Aorta (tissue), 5 donors: ENCODE measurements at places on chromosomes 16 and 17.

DNA sequence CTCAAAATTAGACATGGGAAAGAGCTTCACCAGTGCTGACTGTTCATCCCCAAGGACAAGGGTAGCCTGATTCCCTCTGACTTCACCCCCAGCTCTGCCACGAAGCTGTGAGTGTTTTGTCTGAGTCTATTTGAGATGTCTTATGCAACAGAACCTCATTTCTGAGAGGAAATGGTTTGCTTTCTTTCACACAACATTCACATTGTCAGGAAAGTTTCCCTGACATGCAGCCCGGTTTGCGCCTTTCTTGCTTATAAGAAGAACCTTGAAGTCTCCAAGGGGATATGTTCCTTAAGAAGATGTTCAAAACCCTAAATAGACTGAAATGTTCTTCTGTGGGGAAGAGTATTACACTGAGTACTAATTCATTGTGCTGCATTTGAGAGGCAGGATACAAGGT lies 300.5 kb upstream of the CCL2 start:
- DNase-seq, result no peak

DNA sequence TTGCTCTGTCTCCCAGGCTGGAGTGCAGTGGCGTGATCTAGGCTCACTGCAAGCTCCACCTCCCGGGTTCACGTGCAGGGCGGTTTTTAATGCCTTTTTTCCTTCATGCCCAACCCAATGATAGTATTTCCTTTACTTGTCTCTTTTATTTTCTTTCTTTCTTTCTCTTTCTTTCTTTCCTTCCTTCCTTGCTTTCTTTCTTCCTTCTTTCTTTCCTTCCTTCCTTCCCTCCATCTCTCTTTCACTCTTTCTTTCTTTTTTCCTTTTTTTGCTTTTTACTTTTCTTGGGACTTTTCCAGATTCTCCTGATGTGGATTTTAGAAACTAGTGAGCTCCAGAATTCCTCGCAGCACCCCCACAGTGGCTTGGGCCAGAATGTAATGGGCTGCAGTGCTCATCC lies 3.1 kb downstream of the MYH3 start:
- no peak for DNase-seq

DNA sequence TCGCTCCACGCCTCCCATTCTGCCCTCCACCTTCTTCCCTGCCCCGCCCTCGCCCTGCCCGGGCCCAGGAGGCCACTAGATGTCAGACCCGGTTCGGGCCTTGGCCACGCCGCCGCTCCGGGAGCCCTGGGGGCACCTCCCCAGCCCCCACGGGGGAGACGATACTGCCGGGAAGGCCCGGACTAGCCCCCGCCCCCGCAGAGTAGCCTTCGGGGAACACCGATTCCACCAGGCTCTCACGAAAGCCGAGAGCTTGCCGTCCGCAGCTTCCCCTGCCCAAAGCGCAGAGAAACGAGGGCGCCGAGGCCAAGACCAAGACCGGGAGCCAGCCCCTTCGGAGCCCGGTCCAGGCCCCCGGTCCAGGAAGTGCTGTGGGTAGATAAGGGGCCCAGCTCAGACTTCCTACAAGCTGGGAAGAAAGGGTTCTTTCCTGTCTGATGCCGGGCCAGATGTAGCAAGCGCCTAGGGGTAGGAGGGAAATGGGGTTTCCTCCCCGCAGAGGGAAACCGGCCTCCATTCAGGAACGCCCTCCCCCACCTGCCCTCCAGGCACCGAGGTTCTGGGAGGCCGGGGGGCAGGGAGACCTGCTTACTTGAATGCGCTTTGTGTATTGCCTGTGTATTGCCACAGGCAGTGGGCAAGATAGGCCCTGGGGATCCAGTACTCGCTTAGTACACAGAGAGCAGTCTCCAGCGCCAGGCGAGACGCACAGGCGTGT lies 806 bp upstream of the CYB561 start:
- DNase-seq, result peak; percentile 83

- no peak for DNase-seq
Observed at GRCh38 chr17:41407226-41407625, 9.8 kb upstream of the KRT31 start.

DNA sequence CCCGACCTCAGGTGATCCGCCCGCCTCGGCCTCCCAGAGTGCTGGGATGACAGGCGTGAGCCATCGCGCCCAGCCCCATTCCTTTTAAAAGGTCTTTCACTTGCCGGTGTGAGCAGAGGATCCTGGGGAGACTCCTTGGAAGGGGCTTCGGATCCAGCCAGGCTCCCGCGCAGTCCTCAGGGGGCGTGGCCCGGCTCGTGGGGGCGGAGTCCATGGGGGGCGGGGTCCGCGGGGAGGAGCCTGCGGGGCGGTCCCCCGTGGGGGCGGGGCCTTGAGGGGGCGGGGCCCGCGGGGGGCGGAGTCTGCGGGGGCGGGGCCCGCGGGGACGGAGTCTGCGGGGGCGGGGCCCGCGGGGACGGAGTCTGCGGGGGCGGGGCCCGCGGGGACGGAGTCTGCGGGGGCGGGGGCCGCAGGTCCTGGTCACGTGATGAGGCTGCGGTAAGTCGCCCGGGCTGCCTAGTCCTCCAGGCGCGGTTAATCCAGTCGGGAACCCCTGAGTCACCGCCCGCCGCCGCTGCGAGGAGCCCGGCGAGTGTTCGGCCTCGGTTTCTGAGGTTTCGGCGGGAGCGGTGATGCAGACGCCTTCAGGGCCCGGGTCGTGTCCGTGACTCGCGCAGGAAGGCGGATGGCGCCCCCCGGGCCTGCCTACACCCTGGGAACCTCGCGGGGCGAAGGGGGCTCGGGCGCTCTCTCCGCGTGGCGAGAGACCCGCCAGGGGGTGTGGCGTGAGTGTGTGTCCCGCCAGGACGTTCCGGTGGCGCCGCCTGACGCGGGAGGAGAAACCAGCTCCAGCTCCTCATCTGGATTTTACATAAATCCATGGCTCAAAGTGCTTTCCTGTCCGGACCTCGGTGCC lies 23.6 kb upstream of the ABR start:
- peak; percentile 89 for DNase-seq

GRCh38 chr17:4130715-4131114 lies 12.1 kb downstream of the ZZEF1 start:
- DNase-seq, result peak; percentile 65

GRCh38 chr16:1159973-1160772 lies 7.3 kb downstream of the CACNA1H start:
- no peak for DNase-seq

GRCh38 chr16:70696952-70697593 lies 11.2 kb upstream of the MTSS2 start:
- no peak for DNase-seq

- DNase-seq, result peak; percentile 87
Observed at GRCh38 chr17:2786176-2786881, 9.9 kb upstream of the RAP1GAP2 start.

DNA sequence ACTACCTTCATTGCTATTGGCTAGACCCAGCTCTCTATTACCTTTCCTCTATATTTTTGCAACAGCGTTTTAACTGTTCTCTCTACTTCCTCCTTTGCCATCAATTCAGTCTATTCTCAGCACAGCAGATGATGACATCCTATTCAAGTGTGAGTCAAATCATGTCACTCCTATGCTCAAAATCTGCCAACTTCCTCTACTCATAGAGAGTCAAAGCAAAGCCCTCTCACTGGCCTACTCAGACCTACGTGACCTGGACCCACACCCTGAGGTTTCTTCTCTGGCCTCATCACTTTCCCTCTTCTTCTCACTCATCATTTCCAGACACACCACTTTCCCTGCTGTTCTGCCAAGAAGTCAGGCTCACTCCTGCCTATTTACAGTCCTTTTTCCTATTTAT lies 289.0 kb upstream of the AXIN2 start:
- DNase-seq, result no peak

DNA sequence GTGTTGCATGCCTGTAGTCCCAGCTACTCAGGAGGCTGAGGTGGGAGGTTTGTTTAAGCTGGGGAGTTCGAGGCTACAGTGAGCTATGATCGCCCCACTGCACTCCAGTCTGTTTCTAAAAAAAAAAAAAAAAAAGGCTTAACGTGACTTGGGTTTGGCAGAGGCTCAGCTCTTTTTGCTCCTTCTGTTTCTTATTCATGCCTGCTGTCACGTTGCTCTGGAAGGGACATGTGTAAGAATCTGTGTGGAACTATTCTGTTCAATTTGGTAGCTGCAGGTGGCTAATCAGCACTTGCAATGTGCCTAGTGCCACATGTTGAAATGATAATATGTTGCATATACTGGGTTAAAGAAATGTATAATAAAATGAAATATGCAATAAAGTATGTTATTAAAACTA lies 20.9 kb upstream of the SYT17 start:
- no peak for DNase-seq

- peak; percentile 87 for DNase-seq
Observed at GRCh38 chr17:74192950-74193781, 10.3 kb upstream of the RPL38 start.

DNA sequence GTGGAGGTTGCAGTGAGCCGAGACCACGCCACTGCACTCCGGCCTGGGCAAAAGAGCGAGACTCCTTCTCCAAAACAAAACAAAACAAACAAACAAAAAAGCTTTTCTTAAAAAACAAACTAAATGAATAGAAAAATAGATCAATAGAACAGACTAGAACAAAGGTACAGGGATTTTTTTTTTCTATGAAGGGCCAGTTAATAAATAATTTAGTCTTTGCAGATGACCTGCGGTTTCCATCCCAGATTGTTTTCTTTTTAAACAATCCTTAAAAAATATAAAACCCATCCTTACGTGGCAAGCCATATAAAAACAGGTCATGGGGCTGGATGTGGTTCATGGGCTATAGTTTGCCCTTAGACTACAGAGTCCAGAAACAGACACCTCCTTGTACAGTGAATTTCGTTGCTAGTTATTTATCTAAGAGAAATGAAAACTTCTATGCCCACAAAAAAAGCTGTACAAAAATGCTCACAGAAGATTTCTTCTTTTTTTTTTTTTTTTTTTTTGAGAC lies 45.4 kb downstream of the CREBBP start:
- DNase-seq, result no peak

GRCh38 chr17:55527540-55528118 lies 16.4 kb upstream of the SMIM36 start:
- DNase-seq, result no peak

DNA sequence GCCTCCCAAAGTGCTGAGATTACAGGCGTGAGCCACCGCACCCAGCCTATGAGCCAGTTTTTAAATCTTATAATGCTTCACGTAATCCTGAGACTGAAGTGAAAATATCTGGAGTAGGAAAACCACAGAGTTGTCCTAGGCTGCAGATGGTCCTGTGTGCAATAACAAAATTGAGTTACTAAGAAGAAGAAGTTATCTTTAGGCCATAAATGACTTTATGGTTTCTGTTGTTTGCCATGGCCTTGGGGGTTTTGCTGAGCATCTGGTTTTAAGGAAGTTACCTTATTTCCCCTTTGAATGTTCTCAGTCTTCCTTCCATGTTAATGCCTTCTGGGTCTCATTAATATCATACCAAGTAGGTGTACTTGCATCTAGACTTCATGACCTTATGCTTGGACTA lies 16.5 kb downstream of the NMT1 start:
- no peak for DNase-seq

- DNase-seq, result peak; percentile 91
Observed at GRCh38 chr17:45428050-45428617, 4.5 kb downstream of the ARHGAP27 start.

DNA sequence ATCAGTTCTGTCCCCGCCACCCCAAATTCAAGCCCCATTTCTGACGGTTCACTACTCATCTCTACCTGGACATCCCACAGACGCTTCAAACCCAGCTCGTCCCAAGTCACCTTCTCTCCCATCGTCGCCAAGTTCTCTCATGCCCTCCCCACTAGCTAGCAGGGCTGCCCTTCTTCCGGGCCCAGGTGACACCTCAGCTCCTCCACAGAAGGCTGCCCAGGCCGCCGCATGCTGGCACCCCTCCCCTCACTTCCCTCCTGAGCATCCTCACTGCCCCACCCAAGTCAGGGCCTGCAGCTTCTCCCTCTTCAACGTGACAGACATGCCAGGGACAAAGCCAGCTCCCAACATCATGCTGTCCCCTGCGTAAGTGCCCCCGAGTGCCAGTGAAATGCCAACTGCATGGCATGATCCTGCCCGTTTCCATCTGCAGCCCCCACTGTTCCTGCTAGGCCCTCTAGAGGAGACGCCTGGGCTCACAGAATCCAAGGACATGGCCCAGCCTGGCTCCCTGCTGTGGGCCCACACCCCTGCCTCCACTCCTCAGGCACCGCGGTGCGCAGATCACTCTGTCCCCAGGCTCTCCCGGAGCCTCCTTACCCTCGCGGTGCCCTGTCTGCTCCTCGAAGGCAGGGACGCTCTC lies 5.9 kb downstream of the CYB561 start:
- no peak for DNase-seq

DNA sequence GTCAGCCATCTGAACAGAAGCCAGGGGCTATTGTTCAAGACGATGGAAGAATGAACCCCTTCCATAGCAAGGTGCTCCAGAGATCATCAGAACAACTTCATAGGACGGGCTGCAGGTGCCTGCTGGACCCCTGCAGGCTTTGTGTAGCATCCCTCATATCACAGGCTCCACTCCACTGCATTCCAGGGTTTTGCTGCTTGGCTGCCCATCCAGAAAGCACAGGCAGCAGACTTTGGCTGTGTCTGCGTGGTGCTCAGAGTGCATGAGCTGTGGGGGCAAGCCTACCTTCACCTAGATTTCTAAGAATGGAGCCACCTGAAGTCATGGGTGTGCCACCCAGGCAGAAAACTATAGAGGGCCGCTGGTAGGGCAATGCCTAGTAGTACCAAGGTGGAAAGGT lies 93.9 kb upstream of the NLRP1 start:
- DNase-seq, result no peak

DNA sequence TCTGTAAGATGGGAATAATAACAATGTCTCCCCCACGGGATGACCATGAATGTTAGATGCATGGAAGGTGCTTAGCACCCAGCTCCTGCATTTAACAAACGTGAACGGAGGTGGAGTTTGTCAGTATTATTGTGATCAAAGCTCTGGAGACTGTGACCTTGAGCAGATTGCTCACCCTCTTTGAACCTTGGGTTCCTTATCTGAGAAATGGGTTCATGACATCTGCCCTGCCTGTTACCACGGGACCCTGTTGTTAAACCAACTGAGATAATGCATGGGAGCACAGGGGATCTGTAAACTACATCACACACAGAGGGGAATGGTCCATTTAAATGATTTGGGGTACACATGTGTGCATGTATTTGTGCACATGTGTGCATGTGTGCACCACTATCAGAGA lies 29.6 kb downstream of the MRM1 start:
- DNase-seq, result no peak

- no peak for DNase-seq
Observed at GRCh38 chr16:80610481-80611156, 69.8 kb downstream of the DYNLRB2 start.
